ENCODE measurements at places on chromosomes 11 and 22.

GRCh38 chr22:16609548-16610261 is 17.1 kb upstream of the CCT8L2 start:
- no peak for DNase-seq

GRCh38 chr11:70298243-70298915 is 27.9 kb downstream of the PPFIA1 start:
- DNase-seq: no peak

DNA sequence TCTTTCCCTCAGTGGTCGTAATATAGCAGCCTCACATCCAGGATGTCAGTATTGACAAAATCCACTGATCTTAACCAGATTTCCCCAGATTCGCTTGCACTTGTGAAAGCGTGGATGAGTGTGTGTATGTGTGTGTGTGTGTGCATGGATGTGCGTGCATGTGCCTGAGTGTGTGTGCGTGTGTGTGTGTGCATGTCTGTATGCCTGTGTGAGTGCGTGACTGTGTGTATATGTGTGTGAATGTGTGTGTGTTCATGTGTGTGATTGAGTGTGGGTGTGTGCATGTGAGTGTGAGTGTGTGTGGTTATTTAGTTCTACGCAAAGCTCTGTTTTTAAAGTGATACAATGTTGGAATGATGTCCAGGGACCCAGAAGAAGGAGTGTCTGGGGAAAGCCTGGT is 723.2 kb downstream of the BRD1 start:
- DNase-seq: no peak

DNA sequence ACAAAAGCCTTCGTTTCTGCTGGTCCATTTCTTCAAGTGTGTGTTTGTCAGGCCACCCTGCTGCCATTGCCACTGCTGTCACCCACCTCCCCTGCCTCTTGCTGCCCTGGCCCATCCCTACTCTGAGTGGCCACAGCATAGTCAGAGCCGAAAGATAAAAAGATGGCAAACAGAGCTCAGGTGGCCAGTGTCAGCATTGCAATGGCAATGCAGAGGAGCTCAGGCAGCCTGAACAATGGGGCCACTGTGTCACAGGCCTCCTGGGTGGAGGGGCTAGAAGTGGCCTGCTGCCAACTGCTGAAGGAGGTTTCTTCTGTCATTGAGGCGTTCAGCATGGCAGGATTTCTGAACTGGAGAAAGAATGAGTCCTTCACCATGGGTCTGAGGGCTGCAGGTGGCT is 137.1 kb downstream of the CSNK2A3 start:
- DNase-seq: no peak

- no peak for DNase-seq
These were observed 81.9 kb upstream of the RCN1 start for GRCh38 chr11:32008880-32009551.

DNA sequence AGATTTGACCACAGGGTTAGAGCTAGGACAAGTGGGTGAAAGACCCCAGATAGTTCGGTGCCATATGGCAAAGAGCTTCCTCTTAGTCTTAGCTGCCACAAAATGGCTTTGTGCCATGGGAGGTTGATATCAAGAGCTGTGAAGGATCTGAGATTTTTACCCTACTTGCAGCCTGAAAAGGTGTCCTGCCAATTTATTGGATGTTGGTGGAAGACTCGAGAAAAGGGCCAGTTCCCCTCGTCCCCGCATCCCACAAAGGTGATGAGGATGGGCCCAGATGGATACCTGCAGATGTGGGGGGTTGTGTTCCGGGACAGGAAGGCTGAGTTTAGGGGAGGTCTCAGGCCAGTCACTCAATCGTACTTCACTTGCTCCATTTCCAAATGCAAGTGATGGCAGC is 27.2 kb downstream of the YDJC start:
- DNase-seq: no peak

GRCh38 chr22:48779211-48779643 is 1048.4 kb downstream of the BRD1 start:
- DNase-seq: no peak
